ENCODE measurements at places on chromosomes 12 and 14.
A peak's percentile ranks its signal among the peaks of the same experiment; 100 is the strongest.

GRCh38 chr14:75860561-75861160, 121.1 kb downstream of the TGFB3 start:
- DNase-seq: no peak

DNA sequence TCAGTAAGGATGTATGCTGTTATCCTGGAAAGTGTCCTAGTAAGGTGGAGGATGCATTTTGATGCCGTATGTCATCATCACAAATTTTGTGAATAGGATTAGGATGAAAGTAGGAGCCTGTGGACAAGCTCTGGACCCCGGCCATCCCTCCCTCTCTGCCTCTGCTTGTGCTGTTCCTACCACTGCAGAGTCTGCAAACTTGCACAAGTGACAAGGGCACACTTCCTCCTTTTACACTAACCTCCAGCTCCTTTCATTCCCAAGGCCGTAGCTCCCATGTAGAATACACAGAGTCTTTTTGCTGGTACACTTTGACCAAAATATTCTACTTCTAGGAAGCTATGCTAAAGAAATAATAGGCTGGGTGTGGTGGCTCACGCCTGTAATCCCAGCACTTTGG, 13.3 kb upstream of the TMCC3 start:
- DNase-seq: no peak

- no peak for DNase-seq
These were observed 6.5 kb downstream of the CAPS2 start for GRCh38 chr12:75323663-75324062.

DNA sequence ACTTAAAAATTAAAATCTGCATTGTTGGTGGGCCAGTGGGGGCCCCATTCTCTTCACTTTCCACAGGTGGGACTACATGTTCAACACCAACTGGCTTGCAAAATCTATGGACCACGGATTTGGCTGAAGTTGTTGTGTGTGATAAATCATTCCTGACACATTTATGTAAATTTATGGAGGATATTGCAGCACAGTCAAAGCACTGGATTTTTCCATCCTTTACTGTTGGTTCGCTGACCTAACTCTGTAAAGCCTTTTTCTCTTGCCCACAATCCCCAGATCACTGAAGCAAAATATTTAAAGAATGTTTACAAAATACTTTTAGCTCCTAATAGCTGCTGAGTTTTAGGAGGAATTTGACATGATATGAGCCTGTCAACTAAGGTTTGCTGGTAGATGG, 219.7 kb upstream of the PRICKLE1 start:
- no peak for DNase-seq

- DNase-seq: no peak
These were observed 248.6 kb upstream of the KRR1 start for GRCh38 chr12:75759842-75760572.

DNA sequence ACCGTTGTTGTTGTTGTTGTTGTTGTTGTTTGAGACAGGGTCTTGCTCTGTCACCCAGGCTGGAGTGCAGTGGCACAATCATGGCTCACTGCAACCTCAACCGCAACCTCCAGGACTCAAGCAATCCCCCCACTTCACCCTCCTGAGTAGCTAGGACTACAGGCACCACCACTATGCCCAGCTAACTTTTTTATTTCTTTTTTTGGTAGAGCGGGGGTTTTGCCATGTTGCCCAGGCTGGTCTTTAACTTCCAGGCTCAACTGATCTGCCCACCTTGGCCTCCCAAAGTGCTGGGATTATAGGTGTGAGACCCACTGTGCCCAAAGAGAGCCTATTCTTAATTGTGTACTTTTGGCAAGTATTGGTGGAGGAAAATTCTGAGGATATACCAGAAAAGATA, 25.7 kb downstream of the MOK start:
- no peak for DNase-seq

- no peak for DNase-seq
These were observed 156.5 kb upstream of the USP15 start for GRCh38 chr12:62103748-62104147.

DNA sequence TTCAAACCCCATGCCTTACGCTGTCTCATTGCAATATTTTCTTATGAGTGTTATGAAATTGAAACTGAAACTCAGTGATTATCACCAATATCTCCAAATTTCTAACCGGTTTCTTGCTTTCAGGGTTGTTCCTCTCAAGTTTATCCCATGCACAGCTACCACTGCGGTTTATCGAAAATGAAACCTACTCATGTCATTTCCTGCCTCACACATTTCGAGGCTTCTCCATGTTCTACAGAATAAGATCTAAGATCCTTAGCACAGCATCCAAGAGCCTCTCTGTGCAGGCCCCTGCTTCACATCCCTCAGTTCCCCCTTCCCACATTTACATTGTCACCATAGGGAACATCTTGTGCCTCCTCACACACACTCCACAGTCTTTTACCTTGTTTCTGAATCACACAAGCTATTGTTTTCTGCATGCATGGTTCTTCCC, 45.5 kb upstream of the FAR2 start:
- peak; percentile 71 for DNase-seq

- no peak for DNase-seq
These were observed 2.4 kb downstream of the UNC119B start for GRCh38 chr12:120712610-120713009.

- DNase-seq: no peak
These were observed 6.1 kb downstream of the PTPN6 start for GRCh38 chr12:6957151-6957701.

DNA sequence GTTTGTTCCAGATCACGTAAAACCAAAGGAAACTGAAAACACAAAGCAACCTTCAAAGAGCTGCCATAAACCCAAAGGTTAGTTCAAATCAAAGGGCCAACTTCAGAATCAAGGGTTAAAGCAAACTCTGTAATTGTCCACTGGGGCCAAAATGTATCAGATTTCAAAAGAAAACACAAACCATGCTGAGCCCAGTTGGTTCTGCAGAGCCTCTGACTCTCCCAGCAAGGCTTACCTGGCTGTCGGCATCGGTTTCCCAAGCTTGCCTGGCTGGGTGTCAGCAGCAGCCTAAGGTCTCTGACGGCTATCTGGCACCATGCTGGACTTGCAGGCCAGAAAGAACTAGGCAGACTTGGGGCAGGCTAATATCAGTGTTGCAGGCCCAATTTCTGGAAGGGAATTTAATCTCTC, 125.3 kb downstream of the DAD1 start:
- DNase-seq: no peak

DNA sequence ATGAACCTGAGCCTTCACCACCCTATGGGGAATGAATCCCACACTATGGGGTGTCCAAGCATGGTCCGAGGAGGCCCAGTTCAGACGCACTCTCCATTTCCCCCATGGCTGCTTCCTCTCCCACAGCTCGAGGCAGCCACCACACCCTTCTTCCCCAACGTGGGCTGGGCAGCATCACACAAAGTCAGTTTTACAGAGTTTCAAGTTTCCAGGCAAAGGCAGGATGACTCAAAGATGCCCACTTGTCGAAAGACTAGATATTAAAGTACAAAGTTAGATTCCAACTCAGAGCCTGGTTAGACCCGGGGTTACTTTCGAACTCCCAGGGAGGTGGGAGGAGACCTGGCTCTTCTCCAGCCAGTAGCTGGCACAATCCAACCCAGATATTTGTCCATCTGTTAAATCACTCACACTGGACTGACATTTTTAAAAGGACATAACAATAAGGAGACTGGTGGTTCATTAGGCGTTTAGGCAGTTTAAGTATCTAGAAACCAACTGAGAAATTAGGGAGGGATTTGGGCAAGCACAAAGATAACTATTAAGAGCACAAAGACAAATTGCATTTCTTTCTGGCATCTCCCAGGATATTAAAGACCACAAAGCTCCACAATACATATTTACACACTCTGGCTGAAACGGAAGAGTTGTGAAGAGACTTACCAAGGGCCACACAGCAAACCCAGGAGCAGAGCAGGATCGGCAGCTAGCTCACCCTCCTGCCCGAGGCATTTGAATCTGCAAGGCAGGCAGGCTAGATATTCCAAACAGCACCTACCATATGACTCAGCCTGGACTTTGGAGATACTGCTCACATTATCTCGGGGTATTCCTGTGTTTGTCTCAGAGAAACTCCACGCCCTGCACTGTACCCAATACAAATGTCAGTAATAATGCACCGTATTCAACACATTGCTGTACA, 34.8 kb downstream of the TMCC3 start:
- no peak for DNase-seq

DNA sequence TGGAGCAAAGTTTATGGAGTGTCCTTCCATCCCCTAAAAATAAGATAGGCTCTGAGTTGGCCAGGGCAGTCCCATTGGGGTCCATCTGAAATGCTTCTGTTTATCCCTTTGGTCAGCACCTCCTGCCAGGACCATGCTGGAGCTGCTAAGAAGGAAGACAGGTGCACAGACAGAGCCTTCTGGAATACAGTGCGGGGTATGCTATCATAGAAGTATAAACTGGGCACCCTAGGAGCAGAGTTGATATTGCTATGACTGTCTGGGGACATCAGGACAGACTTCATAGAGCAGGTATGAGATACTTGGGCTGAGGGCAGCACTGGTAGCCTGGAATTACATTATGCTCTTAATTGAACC, 170.4 kb upstream of the HIF1A start:
- DNase-seq: no peak

DNA sequence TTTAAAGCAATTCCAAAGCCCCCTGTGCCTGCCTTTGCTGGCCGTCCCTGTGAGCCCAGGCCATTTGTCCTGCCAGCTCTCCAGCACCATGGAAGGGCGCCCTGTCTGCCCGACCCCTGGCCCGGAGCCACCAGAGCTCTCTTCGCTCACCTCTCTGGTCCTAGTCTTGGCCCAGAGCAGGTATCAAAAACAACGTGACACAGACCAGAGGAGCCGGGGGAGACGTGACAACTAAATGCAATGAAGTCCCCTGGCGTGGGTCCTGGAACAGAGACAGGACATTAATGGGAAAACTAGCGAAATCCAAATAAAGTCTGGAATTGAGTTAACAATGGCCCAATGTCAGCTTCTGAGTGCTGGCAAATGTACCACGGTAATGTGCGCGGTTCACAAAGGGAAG, 83.2 kb upstream of the DIO3 start:
- no peak for DNase-seq

- no peak for DNase-seq
These were observed 1330.1 kb upstream of the USP15 start for GRCh38 chr12:60930151-60930550.

DNA sequence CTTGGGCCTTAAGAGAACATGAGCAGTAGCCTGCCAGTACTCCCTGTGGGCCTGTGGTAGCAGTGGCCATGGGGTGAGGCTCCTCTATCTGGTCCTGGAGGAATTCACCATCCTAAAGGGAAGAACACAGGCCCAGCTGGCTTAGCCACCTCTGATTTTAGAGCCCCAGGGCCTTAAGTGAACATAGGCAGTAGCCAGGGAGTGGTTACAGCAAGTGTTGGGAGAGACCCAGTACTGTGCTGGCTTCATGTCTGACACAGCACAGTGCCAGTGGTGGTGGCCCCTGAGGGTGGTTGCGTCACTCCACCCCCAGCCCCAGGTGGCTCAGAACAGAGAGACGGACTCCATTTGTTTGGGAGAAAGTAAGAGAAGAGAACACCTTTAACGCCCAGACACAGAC, 105.1 kb downstream of the TXNDC16 start:
- no peak for DNase-seq

DNA sequence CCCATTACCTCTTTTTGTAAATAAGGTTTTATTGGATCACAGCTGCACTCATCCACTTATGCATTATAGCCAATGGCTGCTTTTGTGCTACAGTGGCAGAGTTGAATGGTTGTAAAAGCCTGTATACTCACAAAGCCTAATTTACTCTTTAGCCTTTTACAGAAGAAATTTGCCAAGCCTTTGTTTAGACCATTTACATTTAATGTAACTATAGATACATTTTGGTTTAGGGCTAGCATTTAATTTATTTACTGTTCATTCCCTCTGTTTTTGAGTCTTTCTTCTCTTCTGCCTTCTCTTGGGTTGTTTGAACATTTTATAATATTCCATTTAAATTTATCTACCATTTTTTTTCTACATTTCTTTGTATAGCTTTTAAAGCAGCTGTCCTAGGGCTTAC, 217.1 kb upstream of the AMIGO2 start:
- DNase-seq: no peak

GRCh38 chr12:57934819-57935218, 6.5 kb upstream of the ATP23 start:
- peak; percentile 40 for DNase-seq

DNA sequence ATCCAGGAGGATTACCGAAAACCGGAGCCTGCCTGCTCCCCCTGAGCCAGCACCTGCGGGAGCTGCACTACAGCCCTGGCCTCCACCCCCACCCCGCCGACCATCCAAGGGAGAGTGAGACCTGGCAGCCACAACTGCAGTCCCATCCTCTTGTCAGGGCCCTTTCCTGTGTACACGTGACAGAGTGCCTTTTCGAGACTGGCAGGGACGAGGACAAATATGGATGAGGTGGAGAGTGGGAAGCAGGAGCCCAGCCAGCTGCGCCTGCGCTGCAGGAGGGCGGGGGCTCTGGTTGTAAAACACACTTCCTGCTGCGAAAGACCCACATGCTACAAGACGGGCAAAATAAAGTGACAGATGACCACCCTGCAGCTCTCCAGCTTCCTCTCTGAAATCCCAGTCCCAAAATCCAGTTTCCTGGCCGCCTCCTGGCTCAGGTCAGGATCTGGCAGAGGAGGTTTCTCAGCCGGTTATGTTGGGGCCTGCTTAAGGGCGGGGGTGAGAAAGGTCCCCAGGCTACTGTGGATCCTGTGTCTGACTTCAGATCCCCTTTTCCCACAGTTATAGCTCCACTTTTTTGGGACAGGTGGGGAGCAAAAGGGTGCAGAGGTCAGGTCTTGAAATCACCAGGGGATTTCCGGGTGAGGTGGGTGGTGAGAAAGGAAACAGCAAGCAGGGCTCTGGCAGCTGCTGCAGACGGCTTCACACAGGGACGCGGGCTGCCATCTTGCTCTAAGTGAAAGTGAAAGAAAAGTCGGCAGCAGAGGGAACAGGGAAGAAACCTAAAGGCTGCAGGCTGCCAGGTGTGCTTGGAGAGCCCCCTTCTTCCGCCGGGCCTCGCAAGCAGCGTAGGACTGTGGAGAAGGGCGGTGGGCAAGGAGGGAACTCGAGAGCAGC, at the start of gene TAPBPL:
Gene TAPBPL, plus strand, starts transcription at position 695 of the 897 bp plus-strand sequence. CDS start 207 bp downstream, outside the sequence.
- peak; percentile 89 for DNase-seq

DNA sequence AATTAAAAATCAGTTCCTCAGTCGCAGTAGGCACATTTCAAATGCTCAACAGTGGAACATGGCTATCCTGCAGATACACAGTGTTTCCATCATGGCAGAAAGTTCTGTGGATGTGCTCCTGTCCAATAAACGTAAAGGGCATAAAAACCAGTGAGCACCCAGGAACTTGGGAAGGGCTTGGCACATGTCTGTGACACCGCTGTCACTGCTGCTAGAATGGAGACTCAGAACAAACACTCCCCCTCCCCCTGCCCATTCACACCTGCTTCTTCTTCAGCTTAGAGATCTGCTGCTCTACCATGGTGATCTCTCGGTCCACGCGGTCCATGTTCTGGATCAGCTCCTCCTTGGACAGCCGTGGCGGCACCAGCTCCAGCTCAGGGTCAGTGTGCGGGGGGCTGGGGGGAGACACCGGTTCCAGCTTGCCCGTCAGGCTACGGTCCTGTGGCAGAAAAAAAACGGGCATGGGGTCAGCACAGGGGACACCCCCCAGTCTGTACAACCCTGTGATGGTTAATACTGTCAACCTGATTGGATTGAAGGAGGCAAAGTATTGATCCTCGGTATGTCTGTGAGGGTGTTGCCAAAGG, 94.6 kb downstream of the NCOR2 start:
- no peak for DNase-seq

- DNase-seq: no peak
These were observed 7.7 kb downstream of the DDN start for GRCh38 chr12:48991247-48992050.

GRCh38 chr12:65533177-65533883, 254.8 kb downstream of the MSRB3 start:
- DNase-seq: peak; percentile 54
